ENCODE measurements at places on chromosomes 12 and 14.

GRCh38 chr14:105260959-105261358, 12.6 kb downstream of the BTBD6 start:
- no peak for DNase-seq

GRCh38 chr12:43066471-43066870, 476.9 kb upstream of the PRICKLE1 start:
- no peak for DNase-seq

GRCh38 chr14:36724162-36724561, 62.5 kb downstream of the PAX9 start:
- DNase-seq, result no peak

DNA sequence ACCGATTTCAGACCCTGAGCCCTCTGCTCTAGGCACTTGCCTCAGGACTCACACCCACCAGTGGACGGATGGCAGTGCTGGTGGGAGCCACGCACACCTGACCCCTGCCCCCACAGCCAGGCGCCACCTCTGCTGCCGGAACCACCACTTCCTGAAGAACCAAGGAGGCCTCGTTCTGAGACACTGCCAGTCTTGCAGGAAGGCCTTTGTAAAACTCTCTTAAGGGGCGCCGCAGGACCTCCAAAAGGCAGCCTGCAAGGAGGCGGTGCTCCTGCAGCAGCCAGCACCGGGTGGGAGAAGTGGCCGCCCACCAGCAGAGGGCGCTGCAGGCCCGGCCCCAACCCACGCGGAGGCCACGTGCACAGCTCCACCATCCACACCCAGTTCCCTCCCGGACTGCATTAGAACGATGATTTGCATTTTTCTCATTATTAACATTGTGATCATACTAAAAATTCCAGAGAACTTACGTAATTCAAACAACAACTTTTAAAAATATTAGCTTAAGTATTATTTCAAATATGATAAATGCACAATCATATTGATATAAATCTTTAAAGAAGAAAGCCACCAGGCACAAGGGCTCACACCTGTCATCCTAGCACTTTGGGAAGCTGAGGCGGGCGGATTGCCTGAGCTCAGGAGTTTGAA, 12.8 kb downstream of the STX2 start:
- peak; percentile 62 for DNase-seq

DNA sequence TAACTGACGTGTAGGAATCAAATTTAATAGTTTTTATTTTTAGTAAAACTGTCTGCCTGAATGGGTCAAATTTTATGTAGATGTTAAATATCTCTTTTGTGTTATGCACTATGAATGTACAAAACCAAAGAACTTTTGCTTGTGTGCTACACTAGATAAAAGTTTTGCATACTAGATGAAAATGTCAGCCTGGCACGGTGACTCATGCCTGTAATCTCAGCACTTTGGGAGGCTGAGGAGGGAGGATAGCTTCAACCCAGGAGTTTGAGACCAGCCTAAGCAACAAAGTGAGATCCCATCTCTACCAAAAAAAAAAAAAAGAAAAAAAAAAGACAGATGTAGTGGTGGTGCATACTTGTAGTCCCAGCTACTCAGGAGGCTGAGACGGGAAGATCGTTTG, 11.1 kb downstream of the AEBP2 start:
- DNase-seq, result no peak

Data from activated T-cell treated with anti-CD3 and anti-CD28 coated beads for 1 hour (primary cell).